ENCODE measurements at places on chromosomes 13 and 19.

DNA sequence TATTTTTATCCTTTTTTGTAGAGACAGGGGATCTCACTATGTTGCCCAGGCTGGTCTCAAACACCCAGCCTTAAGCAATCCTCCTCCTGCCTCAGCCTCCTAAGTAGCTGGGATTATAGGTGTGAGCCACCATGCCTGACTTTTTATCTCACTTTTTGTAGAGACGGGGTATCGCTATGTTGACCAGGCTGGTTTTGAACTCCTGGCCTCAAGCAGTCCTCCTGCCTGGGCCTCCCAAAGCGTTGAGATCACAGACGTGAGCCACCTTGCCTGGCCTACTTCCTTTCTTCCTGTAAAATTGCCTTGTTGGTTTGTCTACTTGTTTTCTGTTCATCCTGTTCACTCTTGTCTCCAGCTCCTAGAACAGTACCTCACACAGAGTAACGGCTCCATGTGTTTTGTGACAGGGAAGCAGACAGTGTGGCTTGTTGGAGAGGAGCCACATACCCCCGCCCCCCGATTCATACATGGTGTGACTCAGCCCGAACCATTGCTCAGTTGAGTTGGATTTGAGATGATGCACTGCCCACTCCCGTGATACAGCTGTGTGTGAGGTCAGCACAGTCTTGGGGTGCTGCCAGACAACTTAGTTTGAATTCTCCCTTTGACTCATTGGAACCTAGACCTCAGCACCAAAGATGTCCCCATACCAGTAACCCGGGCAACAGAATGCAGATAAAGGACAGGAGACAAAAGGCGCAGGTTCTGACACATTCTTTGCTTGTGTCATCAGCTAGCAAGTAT is 34.2 kb downstream of the GPR42 start:
- peak; percentile 80 for DNase-seq

DNA sequence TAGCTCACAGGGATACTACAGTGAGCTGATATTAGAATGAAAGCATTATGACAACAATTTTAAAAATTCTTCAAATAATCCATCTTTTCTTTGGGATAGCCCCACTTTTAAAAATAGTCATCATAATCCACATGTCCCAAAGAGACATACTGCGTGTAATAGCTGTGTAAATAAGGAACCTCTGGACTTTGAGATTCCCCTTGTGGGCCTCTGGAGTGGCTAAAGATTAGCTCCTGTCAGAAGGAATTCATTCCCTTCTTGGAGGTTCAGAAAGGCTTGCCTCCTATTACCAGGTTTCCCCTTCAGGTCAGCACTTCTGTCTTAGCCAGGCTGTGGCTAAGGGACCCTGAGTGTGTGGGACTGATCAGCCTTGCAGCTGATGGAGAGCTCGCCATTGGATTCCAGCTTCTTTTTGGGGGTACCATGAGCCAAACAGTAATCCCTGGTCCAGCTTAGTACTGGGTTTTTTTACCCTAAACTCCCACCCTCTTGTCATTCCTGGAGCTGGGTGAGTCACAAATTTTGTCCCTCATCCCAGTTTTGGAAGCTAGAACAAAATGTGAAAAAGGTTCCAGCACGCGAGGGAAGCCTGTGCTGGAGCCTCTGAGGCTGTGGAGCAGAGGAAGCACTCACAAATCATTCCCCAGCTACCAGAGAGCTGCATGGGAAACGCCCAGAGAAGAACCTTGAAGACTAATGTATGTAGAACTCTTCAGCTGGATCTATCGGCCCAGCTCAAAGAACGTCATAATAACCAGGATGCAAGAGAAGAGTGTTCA is 96.7 kb downstream of the RNASEH2B start:
- no peak for DNase-seq

DNA sequence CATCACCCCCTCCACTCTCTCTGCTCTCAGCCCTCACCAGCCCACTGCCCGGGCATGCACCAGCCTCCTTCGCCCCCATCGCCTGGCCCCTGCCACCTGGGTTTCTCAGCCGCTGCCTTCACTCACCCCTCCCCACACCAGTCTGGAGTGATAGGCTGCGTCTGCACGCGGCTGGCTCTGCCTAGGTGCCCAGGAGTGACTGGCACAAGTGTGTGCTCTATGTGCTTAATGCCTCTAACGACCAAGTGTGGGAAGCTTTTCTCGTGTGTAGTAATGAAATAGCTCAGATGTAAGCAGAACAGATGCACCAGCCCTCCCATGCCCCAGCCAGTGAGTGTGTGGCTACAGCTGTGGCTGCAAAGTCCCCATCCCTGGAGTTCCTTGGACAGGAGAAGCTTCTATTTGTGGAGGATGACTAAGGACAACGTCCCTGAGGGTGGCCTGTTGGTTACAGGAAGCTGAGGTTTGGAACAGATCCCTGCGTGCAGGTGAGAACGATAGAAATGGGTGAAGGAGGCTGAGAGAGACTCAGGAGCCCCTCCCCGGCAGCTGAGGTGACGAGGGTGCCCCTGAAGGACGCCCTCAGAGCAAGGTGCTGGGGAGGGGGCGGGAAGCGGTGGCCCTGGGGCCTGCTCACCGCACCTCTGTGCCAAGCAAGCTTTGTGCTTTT is 35.6 kb downstream of the ATP11A start:
- DNase-seq = peak; percentile 35

- no peak for DNase-seq
These were observed 26.5 kb downstream of the RANBP3 start for GRCh38 chr19:5951338-5951861.

DNA sequence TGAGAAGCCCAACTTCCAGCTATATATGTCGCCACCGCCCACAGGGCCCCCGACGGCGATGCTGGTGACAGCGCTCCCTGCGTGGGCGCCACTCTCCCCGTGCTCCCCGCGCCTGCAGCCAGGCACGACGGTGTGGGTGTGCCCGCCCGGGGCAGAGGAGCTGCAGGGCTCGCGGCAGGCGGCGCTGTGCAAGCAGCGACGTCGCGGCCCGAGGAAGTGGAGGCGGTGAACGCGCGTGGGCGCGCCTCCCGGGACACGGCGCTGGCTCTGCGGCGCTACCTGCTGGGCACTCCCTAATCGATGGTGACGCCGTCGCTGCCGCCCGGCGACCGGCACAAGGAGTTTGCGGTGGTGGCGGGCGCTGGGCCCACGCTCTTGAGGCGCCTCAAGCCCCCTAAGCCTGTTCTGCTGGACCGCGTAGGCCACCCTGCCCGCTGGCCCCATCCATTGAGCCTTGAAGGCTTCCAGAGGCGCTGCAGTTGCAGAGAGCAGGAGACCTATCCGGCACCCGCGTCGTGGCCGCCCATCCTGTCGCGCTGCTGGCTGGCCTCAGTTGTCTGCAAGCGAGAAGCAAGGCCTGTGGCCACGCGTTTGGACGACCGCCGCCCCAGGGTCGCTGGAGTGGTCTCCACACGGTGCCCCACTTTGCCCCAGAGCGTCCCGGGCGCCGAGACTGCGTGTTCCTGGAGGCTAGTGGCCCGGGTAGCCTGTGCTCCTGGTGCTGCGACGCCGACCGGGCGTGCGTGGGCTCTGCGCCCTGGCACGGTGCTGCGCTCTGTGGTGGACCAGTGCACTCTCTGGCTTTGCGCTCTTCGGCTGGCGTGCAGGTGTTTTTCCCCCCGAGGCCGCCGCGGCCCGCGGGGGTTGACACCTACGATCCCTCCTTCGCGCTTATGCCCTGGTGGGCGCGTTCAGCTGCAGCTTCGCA is 23.1 kb downstream of the LRFN3 start:
- peak; percentile 82 for DNase-seq

DNA sequence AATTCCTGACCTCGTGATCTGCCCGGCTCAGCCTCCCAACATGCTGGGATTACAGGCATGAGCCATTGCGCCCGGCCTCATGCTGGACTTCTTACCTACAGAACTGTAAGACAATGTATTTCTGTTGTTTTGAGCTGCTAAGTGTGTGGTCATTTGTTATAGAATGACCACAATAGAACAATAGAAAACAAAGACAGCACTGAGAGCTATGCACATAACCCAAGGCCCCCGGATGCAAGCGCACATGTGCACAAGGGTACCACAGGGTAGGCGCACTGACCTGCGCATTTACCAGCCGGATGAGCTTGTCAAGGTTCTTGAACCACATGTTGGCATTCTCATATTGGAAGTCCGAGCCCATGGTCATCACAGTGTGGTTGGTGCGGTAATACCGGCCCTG is 5.6 kb downstream of the MAN2B1 start:
- DNase-seq = no peak
